Small intestine (tissue), 16 donors: ENCODE measurements at places on chromosomes 12 and 14. TPM values are rescaled to one million over a fixed set of nuclear protein-coding genes. Genes with fewer than 3 reads are reported as not detected.
A peak's percentile ranks its signal among the peaks of the same experiment; 100 is the strongest.

- H3K36me3 ChIP-seq = no peaks in the 10 kb centered on the region
- H3K4me3 ChIP-seq = no peak overlapping the region
- peaks cover 37% of the 10 kb centered on the region for H3K27me3 ChIP-seq
- no peak overlapping the region for H3K27ac ChIP-seq
- DNase-seq = no peak
Observed at GRCh38 chr12:24952389-24952788, 3.5 kb upstream of the BCAT1 start.

DNA sequence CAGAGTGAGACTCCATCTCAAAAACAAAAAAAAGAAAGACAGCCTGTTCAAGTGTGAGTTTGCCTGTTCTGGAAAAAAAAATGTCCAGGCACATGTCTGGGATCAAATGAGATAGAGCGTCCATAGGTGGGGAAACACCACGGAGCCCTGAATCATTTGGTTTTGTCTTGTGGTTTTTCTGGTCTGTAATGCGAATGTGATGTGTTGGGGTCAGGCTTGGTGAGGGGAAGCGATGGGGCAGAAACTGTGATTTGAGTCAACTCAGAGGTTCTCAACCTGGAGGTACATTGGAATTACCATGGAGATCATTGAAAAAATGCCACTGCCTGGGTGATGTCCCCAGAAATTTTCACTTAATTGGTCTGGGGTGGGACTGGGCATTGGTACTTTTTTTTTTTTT, 183.9 kb upstream of the PWP1 start:
- no peaks in the 10 kb centered on the region for H3K36me3 ChIP-seq
- H3K4me1 ChIP-seq = no peaks in the 10 kb centered on the region
- H3K4me3 ChIP-seq = no peak overlapping the region
- H3K27ac ChIP-seq = no peak overlapping the region
- no peaks in the 10 kb centered on the region for H3K27me3 ChIP-seq
- DNase-seq = no peak

The CD163L1 gene
- polyA plus RNA-seq = 4.3 TPM

DNA sequence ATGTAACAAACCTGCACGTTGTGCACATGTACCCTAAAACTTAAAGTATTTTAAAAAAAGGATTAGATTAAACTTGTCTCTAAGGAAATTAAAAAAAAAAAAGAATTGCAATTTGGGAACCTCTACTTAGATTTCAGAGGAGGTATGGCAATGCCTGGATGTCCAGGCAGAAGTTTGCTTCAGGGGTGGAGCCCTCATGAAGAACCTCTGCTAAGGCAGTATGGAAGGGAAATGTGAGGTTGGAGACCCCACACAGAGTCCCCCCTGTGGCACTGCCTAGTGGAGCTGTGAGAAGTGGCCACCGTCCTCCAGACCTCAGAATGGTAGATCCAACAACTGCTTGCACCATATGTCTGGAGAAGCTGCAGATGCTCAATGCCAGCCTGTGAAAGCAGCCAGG, 279.6 kb upstream of the CCDC196 start:
- H3K36me3 ChIP-seq = no peaks in the 10 kb centered on the region
- peaks cover 2% of the 10 kb centered on the region for H3K27me3 ChIP-seq
- H3K4me3 ChIP-seq = no peak overlapping the region
- no peak overlapping the region for H3K27ac ChIP-seq

The CISTR gene
- polyA plus RNA-seq = not detected

The EFS gene
- 0.54 TPM for polyA plus RNA-seq

DNA sequence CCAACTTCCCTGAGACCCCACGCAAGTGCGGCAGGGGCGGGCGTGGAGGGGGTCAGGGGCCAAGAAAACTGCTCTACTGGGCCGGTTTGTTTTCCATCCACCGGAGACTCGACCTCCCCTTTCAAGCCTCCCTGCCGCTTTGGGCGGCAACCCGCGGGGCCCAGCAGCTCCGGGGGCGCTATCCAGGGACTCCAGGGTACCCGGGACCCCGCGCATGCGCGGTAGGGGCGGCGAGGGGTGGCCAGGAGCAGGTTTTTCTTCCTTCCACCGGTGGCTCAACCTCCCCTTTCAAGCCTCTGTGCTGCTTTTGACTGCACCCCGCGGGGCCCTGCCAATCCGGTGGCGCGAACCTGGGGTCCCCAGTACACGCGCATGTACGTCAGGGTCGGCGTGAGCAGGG, 323.5 kb downstream of the ALG10 start:
- H3K4me1 ChIP-seq = no peaks in the 10 kb centered on the region
- H3K27me3 ChIP-seq = no peaks in the 10 kb centered on the region
- H3K36me3 ChIP-seq = no peaks in the 10 kb centered on the region

The VDR gene
- polyA plus RNA-seq = 16.6 TPM

DNA sequence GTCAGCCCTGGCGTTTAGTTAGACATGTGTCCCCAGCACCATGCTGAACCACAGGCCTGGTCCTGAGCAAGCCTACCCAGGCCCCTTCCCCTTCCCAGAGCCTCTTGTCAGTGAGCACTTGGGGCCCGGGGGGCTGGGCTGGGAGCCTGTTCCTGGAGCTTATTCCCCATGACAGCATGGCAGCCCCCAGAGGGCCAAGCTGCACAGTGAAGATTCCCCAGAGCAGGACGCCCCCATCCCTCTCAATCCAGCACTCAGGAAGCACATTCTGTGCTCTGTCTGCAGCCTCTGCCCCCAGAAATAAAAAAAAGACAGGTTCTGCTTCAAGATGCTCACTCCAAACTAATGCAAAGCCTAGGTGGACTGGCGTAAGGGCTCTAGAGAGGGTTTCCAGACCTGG, 117.3 kb downstream of the LGMN start:
- peaks cover 14% of the 10 kb centered on the region for H3K36me3 ChIP-seq
- H3K27ac ChIP-seq = no peak overlapping the region

The EPYC gene
- not detected for polyA plus RNA-seq

The IL31 gene
- polyA plus RNA-seq = not detected

DNA sequence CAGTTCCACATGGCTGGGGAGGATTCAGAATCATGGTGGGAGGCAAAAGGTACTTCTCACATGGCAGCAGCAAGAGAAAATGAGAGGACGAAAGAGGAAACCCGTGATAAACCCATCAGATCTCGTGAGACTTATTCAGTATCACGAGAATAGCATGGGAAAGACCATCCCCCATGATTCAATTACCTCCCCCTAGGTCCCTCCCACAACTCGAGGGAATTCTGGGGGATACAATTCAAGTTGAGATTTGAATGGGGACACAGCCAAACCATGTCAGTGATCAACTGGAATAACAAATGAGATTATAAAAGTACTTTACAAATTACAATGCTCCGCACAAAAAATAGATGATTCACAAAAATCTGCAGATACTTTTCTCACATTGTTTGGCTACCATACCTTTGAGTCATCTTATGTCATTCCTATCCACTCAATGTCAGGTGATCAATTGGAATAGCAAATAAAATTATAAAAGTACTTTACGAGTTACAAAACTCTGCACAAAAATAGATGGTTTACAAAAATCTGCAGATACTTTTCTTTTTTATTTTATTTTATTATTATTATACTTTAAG, 338.9 kb downstream of the C12orf50 start:
- no peak overlapping the region for H3K4me3 ChIP-seq
- no peaks in the 10 kb centered on the region for H3K4me1 ChIP-seq
- H3K27ac ChIP-seq = no peak overlapping the region
- no peaks in the 10 kb centered on the region for H3K27me3 ChIP-seq
- DNase-seq = no peak

DNA sequence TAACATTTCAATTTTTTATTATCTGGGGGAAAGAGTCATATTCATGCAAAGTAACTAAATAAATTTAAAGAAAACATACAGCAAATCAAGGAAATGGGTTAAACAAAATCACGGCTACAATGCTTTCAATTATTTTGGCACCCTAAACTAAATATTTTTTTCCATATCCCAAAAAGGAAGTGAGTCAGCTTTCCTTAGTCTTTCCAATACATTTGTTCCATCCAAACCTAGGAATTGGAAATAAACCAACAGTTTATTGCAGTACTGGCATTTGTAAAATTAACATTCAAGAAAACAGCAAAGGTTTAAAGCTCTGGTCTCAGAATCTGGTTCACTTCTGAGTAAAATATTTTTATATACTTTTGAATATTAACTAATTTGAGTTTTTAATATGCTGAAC, 89.2 kb downstream of the BCL2L14 start:
- H3K27ac ChIP-seq = no peak overlapping the region
- no peak overlapping the region for H3K4me3 ChIP-seq
- DNase-seq = no peak
- no peaks in the 10 kb centered on the region for H3K4me1 ChIP-seq
- H3K36me3 ChIP-seq = peaks cover 29% of the 10 kb centered on the region

The CD69 gene
- polyA plus RNA-seq = 7.1 TPM

GRCh38 chr14:54360667-54361066, 36.1 kb upstream of the CDKN3 start:
- H3K36me3 ChIP-seq = no peaks in the 10 kb centered on the region
- H3K4me1 ChIP-seq = no peaks in the 10 kb centered on the region
- no peak overlapping the region for H3K27ac ChIP-seq
- H3K27me3 ChIP-seq = no peaks in the 10 kb centered on the region

DNA sequence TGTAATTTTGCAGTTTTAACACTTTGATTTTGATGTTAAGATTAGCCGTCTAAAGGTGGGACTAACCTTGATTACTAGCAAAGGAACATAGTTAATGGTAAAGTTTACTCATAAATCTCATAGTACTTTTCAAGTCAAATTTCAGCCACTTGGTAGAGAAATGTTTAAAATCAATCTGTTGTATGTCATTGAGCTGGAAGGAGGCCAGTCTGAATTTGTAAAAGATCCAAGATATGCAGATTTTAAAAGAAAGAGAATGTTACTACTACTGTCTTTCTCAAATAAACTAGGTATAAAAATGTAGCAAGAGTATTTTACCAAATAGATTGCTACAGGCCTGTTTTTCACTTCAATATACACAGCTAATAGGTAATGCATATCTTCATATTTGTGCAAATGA, 600.8 kb upstream of the SEL1L start:
- H3K27me3 ChIP-seq = no peaks in the 10 kb centered on the region
- H3K4me3 ChIP-seq = no peak overlapping the region
- H3K36me3 ChIP-seq = no peaks in the 10 kb centered on the region
- no peaks in the 10 kb centered on the region for H3K4me1 ChIP-seq

- no peak for DNase-seq
- H3K4me3 ChIP-seq = peak overlapping the region; percentile 69
- no peaks in the 10 kb centered on the region for H3K27me3 ChIP-seq
Observed at GRCh38 chr12:57046947-57047890, 2.7 kb downstream of the MYO1A start.
